ENCODE measurements at places on chromosomes 6 and 20.

DNA sequence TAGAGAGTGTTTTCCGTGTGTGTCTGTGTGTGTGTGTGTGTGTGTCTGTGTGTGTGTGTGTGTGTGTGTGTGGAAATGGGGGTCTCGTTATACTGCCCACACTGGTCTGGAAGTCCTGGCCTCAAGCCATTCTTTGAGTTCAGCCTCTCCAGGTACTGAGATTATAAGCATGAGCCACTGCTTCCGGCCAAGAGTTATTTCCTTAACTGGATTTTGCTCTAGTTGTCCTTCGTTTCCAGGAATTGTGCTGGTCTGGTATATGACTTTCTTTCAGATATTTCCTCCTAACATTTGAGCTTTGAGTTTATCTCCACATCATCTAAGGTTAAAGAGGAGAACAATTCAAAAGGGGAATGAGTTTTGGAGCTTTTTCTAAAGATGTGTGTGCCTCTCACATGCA is 124.8 kb downstream of the SH3BGRL2 start:
- DNase-seq, result no peak

DNA sequence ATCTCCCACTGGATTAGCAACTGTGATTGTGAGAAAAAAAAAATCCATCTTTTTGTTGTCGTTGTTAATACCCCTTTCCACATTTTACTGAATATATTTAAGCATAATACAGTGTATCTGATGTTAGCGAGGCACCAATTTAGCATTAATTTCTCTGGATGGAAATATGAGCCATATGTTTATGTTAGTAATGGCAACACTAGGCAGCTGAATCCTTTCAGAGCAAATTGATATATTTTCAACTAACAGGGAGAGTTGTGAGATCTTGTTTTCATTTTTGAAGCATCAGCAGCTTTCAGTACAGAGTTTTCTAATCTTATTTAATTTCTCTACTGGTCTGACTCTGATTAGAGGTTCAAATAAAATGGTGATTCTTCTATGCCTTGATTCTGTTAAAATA is 84.8 kb upstream of the HDAC2 start:
- DNase-seq, result no peak

DNA sequence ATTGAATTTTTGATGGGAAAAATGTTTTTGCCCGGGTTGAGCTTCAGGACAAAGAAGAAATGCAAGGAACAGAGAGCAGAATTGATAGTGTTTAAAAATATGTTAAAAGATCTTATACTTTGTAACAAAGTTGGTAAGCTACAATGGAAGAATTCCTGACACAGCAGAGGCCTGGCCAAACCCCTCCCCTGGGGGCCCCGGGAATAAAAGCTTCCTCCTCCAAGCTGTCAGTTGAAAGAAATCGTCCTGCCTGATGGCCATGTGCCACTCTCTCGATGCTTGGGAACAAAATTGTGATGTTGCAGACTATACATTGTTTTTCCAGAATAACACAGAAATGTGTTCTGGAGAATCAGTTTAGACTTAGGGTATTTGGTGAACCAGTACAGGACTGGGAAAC is 14.2 kb upstream of the TOX2 start:
- no peak for DNase-seq

DNA sequence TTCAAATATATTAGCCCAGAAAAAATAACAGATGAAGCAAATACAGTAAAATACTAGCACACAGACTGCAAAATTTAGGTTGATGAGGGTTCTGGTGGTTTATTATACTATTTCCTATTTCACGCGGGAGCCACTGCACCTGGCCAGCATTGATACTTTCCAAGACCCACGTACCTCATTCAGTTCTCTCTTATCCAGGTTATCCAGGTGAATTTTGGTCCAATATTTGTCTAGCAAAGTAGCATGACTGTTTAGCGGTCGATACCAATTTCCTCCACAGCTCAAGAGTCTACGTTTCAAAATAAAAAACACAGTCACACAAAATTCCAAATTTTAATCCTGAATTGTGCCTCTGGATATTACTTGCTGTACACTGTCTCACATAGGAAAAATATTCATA is 34.8 kb downstream of the MDN1 start:
- DNase-seq, result no peak

- no peak for DNase-seq
These were observed 3.4 kb downstream of the MLN start for GRCh38 chr6:33800248-33800969.

GRCh38 chr6:122678841-122679240 is 68.6 kb downstream of the PKIB start:
- DNase-seq, result no peak

DNA sequence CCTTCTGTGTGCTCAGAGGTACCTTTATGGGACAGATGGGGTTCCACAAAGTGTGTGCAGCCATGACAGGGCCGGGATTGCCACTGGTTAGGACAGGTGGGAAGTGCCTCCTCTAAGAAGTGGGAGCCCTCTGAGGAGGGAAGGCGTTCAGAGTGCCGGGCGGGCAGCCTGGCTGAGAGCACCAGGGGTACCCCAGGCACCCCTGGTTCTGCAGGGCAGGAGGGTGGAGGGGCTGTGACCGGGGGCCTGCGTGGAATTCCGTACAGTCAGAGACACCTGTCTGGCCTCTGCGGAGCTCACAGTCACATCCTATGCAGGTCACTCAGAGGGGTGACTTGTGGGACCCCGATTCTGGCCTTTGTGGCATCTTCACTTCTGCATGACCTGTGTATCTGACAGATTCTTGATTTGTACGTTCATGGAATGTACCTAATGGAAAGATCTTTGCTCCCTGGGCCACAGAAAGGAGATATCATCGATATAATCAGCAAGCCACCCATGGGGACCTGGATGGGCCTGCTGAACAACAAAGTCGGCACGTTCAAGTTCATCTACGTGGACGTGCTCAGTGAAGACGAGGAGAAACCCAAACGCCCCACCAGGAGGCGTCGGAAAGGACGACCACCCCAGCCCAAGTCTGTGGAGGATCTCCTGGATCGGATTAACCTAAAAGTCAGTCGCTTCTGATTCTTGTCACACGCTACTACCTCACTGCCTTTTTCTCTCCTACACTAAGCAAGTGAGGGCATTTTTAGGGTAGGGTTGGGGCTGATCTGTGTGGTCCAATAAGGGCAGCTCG is 190.9 kb downstream of the SASH1 start:
- DNase-seq, result no peak

- no peak for DNase-seq
These were observed 86.4 kb upstream of the PRND start for GRCh38 chr20:4635342-4635741.

GRCh38 chr6:1595271-1596087 is 14.2 kb upstream of the FOXC1 start:
- no peak for DNase-seq

- no peak for DNase-seq
These were observed 58.4 kb downstream of the HIVEP2 start for GRCh38 chr6:142886431-142887170.

GRCh38 chr6:23879816-23880215 is 246.2 kb upstream of the NRSN1 start:
- DNase-seq, result no peak

GRCh38 chr6:138026342-138026741 is 80.9 kb downstream of the PERP start:
- DNase-seq, result no peak

GRCh38 chr20:63576311-63576710 is 2.3 kb upstream of the HELZ2 start:
- no peak for DNase-seq

DNA sequence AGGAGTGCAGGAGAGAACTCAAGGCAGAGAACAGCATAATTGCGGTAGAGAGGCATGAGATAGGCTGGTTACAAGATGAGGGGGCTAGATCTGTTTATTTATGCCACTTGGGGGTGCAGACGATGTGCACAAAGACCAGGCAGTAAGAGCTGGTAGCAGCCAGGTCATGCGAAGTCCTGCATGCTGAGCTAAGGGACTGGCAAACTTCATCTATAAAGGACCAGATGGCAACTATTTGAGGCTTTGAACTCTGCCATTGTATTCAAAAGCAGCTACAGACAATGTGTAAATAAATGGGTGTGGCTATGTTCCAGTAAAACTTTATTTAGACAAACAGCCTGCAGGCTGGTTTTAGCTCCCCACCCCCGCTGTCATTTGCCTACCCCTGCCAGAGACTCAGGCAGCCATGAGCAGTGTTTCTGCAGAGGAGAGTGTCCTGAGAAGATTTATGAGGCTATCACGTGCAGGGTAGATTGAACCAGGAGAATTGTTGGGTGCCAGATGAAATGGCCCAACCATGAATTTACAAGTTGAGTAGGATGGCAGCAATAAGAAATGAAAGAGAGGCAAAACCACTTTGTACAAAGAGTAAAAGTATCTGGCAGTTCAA is 253.4 kb upstream of the MOCS1 start:
- DNase-seq, result no peak

Measured in stimulated activated CD4-positive, alpha-beta T cell treated with anti-CD3 and anti-CD28 coated beads, TNF-alpha, amount 100 ng/mL, for 48 hours (primary cell).